ENCODE measurements at places on chromosomes 5 and 9.

GRCh38 chr9:90544488-90544887, 98.1 kb downstream of the DIRAS2 start:
- no peak for DNase-seq

DNA sequence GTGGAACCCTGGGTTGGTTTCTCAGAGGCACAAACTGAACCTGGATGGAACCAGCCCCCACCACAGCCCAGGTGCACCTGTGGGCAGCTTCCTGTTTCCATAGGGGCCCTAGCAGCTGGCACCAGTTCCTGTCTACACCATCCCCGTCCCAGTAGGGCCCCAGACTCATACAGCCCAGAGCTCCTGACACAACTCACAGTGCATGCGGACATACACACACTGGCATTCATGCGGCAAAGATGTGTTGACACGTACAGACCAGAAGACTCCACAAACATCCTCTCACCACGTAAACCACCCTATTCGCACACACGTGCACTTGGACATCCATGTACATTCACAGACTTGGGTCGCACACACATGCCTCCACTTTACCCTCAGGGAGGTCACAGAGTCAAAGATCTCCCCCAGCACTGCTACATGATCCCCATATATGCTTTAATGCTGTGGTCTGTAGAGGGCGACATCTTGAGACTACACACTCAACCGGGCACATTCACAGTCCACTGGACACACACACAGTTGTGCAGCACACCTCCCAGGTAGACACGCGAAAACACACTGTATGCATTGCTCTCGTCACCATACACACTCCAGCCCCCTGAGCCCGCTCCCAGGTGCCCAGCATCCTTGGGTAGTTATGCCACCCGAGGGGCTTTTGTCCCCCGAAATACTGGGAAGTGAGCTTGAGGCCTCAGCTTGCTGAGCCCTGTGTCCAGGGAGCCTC, 22.4 kb downstream of the CXXC5 start:
- no peak for DNase-seq

GRCh38 chr9:14083366-14083765, 230.6 kb downstream of the NFIB start:
- no peak for DNase-seq

DNA sequence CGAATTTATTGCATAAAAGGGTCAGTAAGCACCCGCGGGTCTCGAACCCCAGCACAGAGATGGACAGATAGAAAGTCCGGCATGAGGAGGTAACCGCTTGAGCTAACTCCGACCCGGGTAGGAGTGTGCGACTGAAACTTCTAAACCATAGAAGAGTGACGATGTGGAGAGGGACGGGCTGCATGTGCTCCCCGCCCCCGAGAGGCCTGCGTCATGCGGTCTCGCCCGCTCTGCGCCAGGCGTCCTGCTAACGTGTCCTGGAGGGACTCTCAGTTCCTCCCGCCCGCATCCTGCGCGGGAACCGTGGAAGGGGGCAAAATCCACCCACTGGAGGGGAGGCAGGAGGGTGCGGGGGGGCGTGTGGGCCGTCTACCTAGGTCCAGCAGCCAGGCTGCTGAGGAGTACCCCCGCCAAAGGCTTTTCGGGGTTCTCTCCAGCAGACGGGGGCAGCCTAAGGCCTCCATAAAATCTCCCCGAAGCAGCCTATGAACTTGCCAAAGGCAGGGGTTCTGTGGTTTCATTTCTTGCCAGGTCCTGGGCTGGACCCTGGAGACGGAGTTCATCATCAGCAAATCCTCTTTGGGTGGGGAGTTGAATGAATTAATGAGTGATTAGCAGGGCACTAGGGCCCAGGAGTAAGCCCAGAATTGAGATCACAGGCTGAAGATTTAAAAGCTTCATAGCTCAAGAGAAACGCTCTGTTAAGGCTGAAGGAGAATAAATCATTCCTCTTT, 51.9 kb downstream of the TGFBI start:
- DNase-seq = peak; percentile 58

GRCh38 chr9:115341426-115341825, 223.5 kb upstream of the TNC start:
- no peak for DNase-seq

DNA sequence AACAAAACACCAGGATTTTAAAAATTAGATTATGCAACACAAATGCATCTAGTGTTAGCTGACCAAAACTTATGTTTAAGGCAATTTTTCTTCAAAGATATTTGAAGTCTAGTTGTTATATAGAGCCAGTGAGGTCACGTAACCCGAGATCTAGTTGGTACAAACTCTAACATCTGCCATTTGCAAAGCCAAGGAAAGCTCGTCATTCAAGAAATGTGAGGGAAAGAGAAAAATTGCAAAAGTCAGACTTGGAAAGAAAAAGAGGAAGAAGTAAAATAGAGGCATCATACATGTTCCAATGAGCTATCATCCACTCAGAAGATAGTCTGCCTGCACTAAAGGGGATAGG, 293.4 kb upstream of the PUM3 start:
- no peak for DNase-seq

DNA sequence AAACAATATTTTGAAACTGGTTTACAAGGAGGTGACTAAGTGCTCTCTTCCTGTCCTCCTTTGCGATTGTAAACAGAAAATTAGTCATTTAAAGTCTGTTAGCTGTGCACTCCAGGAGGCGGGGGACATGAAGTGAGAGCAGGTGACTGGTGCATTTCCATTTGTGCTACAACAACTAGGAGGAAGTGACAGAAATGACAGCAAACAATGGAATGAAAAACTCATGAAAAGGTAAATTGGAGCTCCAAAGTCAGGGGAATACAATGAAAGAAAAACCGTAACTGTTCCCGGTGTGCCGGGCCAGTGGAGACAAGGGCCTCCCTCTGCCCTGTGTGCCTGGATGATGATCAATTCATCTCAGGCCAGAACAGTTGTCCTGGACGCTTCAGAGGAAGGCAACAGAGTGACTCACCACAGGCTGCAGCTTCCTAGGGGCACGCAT, 439.9 kb downstream of the GADD45G start:
- DNase-seq = no peak

DNA sequence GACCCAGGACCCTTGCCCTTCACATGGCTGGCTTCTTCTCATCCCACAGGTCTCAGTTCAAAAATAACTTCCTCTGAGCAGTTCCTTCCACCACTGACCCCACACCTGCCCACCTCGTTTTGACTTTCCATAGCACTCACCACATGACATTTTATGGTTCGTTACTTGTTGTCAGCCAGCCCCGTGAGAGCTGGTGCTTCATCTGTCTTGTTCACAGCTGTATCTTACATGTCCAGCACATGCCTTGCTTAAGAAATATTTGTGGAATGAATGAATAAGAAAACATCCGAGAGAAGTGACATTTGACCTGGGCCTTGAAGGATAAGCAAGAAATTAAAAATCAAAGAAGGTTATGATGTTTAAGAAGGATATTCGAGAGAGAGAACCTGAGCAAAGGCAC, 193.9 kb downstream of the RFK start:
- DNase-seq = no peak

- DNase-seq = no peak
These were observed 30.1 kb upstream of the FAM120AOS start for GRCh38 chr9:93483497-93483896.

DNA sequence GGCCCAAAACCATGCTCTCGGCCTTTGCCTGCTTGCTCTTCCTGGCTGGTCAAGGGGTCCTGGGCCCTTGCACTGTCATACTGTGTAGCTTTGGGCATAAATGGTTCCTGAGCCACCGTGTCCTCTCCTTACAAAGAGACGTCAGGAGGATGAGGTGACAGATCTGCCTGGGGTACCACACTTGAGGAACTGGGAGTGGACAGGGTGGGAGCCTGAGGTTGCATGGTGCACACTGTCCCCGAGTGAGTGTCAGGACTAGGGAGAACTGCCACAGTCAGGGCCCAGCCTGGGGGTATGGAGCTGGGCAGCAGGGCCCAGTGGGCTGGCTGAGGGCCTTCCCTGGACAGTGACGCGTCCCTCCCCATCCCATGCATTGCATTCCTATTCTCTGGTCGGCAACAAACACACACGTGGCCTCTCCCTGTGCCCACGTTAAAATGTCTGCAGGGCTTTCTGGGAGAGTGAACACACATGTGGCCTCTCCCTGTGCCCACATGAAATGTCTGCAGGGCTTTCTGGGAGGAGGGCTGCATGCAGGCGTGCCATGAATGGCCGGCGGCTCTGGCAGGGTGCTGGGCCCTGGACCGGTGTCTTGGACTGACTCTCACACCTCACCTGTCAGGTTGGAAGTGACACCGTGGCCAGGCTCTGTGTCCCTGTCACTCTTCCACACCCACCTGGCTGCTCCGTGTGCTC, 122.1 kb upstream of the COL5A1 start:
- DNase-seq = no peak

DNA sequence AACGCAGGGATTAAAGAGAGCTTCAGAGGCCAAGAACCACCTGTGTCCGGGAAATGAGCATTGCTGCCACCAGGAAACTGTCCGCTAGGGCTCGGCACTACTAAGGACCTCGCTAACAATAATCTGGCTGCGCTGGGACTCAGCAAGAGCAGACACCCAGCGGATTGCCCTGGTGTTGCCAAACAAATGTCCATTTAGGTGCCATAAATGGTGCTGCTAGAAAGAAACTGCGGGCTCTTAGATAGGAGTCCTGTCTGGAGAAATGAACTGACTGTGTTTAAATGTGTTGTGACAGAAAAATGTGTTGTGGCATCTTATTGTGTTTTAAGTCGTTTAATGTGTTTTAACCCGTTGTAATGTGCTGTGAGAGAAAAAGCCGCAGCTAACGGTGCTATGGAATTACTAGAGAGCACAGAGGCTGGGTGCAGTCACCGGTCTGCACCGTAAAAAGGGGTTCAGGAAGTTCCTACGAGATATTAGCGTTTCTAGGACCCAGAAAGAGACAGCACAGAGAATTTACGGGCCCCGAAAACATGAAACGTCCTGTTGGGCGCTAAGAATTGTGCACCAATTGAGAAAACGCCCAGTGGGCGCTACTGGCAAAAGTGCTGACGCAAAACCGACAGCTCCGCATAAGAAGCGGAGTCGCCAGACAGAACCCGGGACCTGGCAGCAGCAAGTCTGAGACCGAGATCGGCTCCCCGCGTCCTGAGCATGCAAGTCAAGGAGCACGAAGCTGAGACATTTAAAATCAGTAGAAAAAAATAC, 90.6 kb downstream of the ANXA2R start:
- peak; percentile 45 for DNase-seq

All from effector memory CD4-positive, alpha-beta T cell (primary cell).